Fibroblast of skin of abdomen (primary cell): ENCODE measurements at places on chromosomes 13 and 19.

- DNase-seq: peak; percentile 89
These were observed 3.5 kb upstream of the NAPSA start for GRCh38 chr19:50368649-50369570.

- DNase-seq: peak; percentile 33
These were observed 20.2 kb upstream of the PNMA8B start for GRCh38 chr19:46515879-46516350.

- DNase-seq: no peak
These were observed 2.1 kb upstream of the CPB2 start for GRCh38 chr13:46106839-46107371.

DNA sequence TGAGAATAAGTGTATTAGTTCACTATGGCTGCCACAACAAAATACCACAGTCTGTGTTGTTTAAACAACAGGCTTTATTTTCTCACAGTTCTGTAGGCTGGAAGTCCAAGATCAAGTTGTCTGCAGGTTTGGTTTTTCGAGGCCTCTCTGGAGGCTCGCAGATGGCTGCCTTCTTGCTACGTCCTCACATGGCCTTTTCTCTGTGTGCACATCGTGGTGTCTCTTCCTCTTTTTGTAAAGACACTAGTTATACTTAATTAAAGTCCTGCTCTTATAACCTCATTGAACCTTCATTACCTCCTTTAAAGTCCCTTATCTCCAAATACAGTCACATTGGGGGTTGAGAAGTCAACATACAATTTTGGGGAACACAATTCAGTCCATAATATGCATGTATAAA lies 10.6 kb downstream of the CSNK1A1L start:
- DNase-seq: no peak

- peak; percentile 38 for DNase-seq
These were observed at the start of gene PTGER1 for GRCh38 chr19:14475251-14476073. Gene PTGER1, minus strand, starts transcription at chr19:14475354. Its CDS starts 1,034 bp downstream, at chr19:14474320.

GRCh38 chr13:62119739-62120700 lies 704.4 kb upstream of the PCDH20 start:
- DNase-seq: peak; percentile 1

DNA sequence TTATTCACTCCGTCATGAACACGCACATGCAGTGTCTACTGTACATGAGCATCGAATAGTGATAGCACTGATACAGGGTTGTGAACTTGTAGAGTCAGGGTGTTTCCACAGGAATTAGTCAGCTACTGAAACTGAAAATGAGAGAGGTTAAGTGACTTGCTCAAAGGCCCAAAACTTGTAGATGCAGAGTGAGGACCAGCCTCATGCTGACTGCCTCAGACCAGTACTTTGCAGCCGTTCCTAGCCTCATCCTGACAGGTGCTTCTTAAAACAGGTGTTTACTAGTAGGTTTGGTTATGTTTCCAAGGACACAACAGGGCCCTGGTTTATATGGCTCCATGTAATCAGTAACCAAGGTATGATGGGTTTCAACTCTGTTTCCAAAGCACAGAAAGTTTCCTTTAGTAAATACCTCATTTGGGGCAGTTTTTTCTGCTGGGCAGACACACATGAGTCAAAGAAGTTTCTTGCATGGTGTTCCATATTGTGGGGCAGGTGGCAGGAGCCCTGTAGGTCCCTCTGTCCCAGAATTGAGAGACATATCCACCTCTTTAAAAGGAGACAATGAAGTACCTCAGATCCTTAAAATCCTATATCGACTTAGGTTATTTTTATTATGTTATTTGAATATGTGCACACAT lies 16.0 kb downstream of the FGF9 start:
- no peak for DNase-seq

- DNase-seq: no peak
These were observed 63.9 kb upstream of the MCF2L start for GRCh38 chr13:112905086-112905485.
